ENCODE measurements at places on chromosomes 5 and 9.
A peak's percentile ranks its signal among the peaks of the same experiment; 100 is the strongest.

- peak overlapping the region; percentile 98 for H3K4me3 ChIP-seq
- H3K36me3 ChIP-seq, result no peaks in the 10 kb centered on the region
- H3K27ac ChIP-seq, result peak overlapping the region; percentile 94
- no peak for DNase-seq
Observed at GRCh38 chr5:80655231-80655774, 520 bp upstream of the DHFR start.

DNA sequence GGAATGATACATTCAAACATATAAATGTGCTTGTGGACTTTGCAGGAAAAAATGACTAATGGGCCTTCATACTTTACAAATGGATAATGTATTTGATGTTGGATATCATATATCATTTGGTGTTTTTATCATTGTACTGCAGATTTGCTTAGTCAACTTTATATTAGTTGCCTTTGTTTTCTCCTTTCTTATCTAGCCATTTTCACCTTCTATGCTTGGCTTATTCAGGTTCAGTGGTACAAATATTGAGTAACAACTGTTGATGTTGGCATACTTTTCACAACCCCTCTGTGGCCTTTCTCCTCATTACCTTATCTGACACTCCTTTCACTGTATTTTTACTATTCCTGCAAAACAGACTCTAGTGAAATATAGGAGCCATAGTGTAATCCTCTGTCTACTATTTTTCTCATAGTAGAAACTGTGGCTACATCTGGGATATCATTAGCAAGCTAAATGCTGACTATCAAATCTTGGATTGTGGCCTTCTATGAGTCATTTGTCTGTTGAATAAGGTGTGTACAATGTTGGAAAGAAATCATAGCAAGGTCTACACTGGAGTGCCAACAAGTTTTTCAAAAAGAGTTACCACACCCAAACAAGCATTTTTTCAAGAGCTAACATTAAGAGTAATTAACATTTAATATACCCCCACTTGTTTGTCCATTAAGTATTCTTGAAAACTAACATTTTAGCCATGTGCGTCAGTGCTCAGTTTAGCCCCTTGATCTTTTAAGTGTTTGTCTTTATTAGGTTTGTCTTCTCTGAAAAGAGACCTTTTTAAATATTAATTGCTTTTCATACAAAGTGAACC is 330.1 kb downstream of the ADGRV1 start:
- no peaks in the 10 kb centered on the region for H3K27me3 ChIP-seq
- no peaks in the 10 kb centered on the region for H3K36me3 ChIP-seq
- no peak for DNase-seq
- no peaks in the 10 kb centered on the region for H3K4me1 ChIP-seq
- no peak overlapping the region for H3K4me3 ChIP-seq

GRCh38 chr9:130870491-130871381 is 25.9 kb downstream of the QRFP start:
- H3K27ac ChIP-seq, result no peak overlapping the region
- H3K36me3 ChIP-seq, result no peaks in the 10 kb centered on the region
- no peak for DNase-seq
- peaks cover 10% of the 10 kb centered on the region for H3K4me1 ChIP-seq

GRCh38 chr9:135816651-135816970 is 90.7 kb downstream of the CAMSAP1 start:
- no peak overlapping the region for H3K4me3 ChIP-seq
- DNase-seq, result no peak
- no peak overlapping the region for H3K27ac ChIP-seq
- H3K4me1 ChIP-seq, result no peaks in the 10 kb centered on the region

GRCh38 chr5:89932771-89933181 is 476.8 kb downstream of the CETN3 start:
- H3K27ac ChIP-seq, result no peak overlapping the region
- H3K4me3 ChIP-seq, result no peak overlapping the region
- H3K27me3 ChIP-seq, result no peaks in the 10 kb centered on the region
- DNase-seq, result no peak

DNA sequence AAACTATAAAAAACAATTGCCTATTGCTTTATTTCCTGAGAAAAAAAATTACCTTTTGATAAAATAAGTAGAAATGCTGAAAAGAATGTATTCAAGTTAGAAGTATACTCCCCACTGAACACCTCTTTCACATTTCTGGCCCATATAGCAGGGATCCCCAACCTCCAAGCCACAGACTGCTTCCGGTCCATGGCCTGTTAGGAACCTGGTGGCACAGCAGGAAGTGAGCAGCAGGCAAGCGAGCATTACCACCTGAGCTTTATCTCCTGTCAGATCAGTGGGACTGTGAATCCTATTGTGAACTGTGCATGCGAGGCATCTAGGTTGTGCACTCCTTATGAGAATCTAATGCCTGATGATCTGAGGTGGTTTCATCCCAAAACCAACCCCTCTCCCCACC is 563.9 kb downstream of the RAB3C start:
- H3K4me1 ChIP-seq, result no peaks in the 10 kb centered on the region
- DNase-seq, result no peak
- no peaks in the 10 kb centered on the region for H3K27me3 ChIP-seq

DNA sequence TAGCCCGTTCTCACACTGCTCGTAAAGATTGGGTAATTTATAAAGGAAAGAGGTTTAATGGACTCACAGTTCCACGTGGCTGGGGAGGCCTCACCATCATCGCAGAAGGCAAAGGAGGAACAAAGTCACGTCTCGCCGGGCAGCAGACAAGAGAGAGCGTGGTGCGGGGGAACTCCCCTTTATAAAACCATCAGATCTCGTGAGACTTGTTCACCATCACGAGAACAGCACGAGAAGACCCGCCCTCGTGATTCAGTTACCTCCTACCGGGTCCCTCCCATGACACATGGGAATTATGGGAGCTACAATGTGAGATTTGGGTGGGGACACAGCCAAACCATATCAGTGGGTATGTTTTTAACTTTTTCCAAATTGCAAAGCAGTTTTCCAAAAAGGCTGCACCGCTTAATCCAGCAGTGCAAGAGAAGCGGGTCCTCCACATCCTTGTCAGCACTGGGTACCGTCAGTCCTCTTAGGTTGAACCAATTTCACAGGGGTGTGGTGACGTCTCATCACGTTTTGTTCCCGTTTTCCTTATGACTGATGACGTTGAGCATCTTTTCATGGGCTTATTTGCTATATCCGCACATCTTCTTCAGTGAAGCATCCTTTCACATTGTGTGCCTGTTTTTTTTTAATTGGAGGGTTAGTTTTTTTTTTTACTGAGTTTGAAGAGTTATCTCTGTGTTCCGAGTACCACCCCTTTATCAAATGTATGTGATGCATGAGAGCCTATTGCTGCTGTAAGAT is 8.0 kb upstream of the FCN2 start:
- H3K4me3 ChIP-seq, result no peak overlapping the region
- H3K4me1 ChIP-seq, result no peaks in the 10 kb centered on the region
- DNase-seq, result no peak
- no peaks in the 10 kb centered on the region for H3K27me3 ChIP-seq

DNA sequence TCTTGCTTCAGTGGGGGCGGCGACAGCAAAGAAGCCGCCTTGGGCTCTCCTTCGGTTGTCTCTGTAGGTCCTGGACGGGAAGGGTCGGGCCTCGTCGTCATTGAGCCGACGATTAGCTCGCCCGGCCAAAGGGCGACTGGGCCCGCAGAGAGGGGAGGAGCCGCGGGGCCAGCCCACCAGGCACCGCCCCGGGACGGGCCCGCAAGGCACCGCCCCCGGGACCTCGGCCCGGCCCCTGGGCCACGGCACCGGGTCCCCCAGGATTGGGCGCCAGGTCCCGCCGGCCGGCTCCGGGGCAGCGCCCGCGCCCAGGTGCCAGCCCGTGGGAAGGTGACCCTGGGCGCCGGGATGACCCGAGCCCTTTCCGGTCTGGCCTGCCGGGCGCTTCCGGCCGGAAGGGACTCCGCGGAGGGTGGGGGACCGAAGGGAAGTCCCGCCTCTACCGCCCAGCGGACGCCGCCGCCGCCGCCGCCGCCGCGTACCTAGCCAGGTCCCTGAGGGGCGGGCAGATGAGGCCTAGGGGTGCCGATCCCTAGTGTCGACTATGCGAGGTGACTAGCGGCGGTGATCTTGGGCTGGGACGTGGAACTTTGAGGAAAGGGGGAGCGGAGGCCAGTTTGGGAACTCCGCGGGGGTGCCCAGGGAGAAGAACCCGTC is at the start of the genes GBA2 and RGP1:
Gene GBA2, minus strand, starts transcription at position 371 of the 657 bp plus-strand sequence. CDS start 524 bp downstream, outside the sequence.
Gene RGP1, plus strand, starts transcription at position 430 of the 657 bp plus-strand sequence. CDS start 469 bp downstream, outside the sequence.
- peak; percentile 87 for DNase-seq
- H3K4me3 ChIP-seq, result peak within 1 kb of the TSS; percentile 80
- peaks cover 22% of the 10 kb centered on the region for H3K4me1 ChIP-seq
- no peaks in the 10 kb centered on the region for H3K36me3 ChIP-seq

GRCh38 chr5:116340799-116341198 is 233.8 kb downstream of the SEMA6A start:
- H3K4me3 ChIP-seq, result no peak overlapping the region
- DNase-seq, result no peak
- H3K4me1 ChIP-seq, result no peaks in the 10 kb centered on the region
- no peak overlapping the region for H3K27ac ChIP-seq

DNA sequence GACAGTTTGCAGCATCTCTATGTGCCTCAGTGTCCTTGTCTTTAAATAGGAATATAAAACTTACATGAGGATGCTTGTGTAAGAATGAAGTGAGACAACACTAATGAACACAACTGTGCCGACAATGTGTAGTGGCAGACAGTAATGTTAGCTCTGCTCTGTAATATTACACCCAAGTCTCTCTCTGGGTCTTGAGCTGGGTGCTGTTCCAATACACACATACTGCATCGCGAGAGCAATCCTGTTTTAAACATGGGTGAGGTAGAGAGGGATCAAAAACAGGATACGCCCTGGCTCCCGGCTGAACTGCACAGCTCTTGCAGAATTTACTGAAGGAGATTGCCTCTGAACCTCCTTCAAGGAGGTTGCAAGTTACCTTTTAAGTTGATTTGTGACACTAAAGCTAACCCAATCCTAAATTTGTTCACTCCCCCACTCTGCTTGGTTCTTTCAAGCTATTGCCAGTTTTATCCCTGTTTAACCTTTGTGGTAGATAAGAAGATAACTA is 155.2 kb upstream of the ISL1 start:
- DNase-seq, result no peak
- H3K36me3 ChIP-seq, result no peaks in the 10 kb centered on the region
- H3K27ac ChIP-seq, result no peak overlapping the region
- no peak overlapping the region for H3K4me3 ChIP-seq
- H3K27me3 ChIP-seq, result no peaks in the 10 kb centered on the region

DNA sequence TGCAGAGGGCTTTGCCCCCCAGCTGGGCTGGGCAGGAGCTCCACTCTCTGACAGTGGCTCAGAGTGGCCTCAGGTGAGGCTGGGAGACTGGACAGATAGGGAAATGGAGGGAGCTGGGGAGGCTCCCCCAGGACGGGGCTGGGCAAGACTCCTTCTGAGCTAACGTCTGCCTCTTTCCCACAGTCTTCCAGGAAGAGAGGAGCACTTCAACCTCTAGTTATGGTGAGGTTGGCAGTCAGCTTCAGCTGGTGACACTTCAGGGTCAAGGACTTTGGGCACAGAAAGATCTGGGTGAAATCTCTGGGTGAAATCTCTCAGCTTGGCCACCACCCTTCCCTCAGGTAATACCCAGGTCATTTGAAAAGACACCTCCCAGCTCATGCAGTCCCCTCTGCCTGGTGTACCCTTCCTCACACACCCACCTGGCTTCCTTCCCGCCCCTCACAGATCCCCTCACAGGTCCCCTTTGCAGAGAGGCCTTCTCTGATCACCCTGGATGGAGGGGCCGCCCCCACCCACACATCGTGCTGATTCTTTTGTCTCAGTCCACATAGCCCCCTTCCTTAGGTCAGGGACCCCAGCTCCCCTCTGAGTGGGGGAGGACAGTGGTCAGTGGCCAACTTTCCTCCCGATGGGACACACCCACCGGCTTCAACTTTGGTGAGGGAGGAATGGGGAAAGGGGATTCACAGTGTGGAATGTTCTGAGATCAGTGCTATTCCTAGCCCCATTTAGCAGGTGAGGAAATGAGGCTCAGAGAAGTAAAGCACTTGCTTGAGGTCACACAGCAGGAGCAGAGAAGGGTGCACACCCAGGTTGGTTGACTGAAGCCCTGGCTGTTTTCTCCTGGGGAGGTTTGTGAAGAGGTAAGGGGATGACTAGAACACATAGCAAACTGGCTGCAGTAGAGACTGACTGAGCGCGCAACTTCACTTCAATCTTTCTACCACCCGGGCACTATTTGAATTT is 15.8 kb upstream of the NEURL1B start:
- no peak for DNase-seq
- no peaks in the 10 kb centered on the region for H3K27me3 ChIP-seq
- no peaks in the 10 kb centered on the region for H3K36me3 ChIP-seq
- peaks cover 3% of the 10 kb centered on the region for H3K4me1 ChIP-seq
- no peak overlapping the region for H3K27ac ChIP-seq

- no peak overlapping the region for H3K4me3 ChIP-seq
- H3K27ac ChIP-seq, result no peak overlapping the region
- no peaks in the 10 kb centered on the region for H3K36me3 ChIP-seq
- H3K27me3 ChIP-seq, result no peaks in the 10 kb centered on the region
- no peak for DNase-seq
Observed at GRCh38 chr9:90979138-90979551, 177.5 kb downstream of the SYK start.

GRCh38 chr9:106773750-106774149 is 89.2 kb upstream of the ZNF462 start:
- no peaks in the 10 kb centered on the region for H3K27me3 ChIP-seq
- DNase-seq, result no peak
- no peaks in the 10 kb centered on the region for H3K36me3 ChIP-seq
- no peak overlapping the region for H3K27ac ChIP-seq
- H3K4me3 ChIP-seq, result no peak overlapping the region

DNA sequence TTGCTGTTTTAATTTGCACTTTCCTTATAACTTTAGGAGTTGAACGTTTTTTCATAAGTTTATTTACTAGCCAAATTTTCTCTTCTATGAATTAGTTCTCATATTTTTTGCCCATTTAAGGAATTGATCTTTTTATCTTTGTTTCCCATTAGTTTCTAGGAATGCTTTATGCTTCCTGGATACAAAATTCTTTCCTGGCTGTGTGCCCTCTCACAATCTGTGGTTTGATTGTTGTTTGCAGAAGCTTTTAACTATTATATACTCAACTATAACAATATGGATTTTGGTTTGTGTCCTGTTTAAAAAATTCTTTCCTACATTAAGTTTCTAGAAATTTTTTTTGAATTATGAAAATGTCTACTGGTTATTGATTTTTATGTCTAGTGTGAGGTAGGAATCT is 206.3 kb downstream of the CSNK1G3 start:
- no peaks in the 10 kb centered on the region for H3K4me1 ChIP-seq
- H3K36me3 ChIP-seq, result no peaks in the 10 kb centered on the region

DNA sequence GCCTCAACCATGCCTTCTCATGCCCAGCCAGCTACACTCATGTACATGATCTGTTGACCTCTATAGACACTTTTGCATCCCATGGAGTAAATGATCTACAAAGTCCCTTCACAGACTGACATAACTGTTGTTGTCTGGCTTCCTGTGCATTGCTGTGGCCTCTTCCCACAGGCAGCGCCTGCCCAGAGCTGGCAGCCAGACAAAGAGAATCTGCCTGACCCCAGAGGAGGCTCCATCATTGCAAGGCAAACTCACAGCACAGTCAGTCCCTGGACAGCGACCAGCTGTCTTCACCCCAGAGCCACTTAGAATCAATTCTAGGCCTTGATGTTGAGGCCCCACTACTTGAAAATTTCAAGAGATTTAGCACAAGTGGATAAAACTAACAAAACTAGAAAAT is 65.5 kb downstream of the INSYN2B start:
- peaks cover 2% of the 10 kb centered on the region for H3K4me1 ChIP-seq
- peak; percentile 24 for DNase-seq
- no peaks in the 10 kb centered on the region for H3K27me3 ChIP-seq
- no peak overlapping the region for H3K27ac ChIP-seq
- no peaks in the 10 kb centered on the region for H3K36me3 ChIP-seq
- H3K4me3 ChIP-seq, result no peak overlapping the region

GRCh38 chr9:35051069-35051967 is 21.1 kb downstream of the VCP start:
- DNase-seq, result no peak
- no peaks in the 10 kb centered on the region for H3K4me1 ChIP-seq
- H3K4me3 ChIP-seq, result no peak overlapping the region
- H3K27me3 ChIP-seq, result no peaks in the 10 kb centered on the region
- no peak overlapping the region for H3K27ac ChIP-seq

Measured in ovary (tissue), 10 donors.